Pericardium fibroblast (primary cell): ENCODE measurements at places on chromosomes 16 and 17. TPM values are rescaled to one million over a fixed set of nuclear protein-coding genes. Genes with fewer than 3 reads are reported as not detected.

The CDR2L gene
- total RNA-seq: 20.7 and 23.6 TPM in 2 replicates

The SLC2A4 gene
- 0.23 TPM in 1 of 2 replicates, not detected in the other for total RNA-seq

The CRYBA1 gene
- not detected in 2 replicates for total RNA-seq

The PMP22 gene
- 173 and 337 TPM in 2 replicates for total RNA-seq

The KRTAP4-5 gene
- not detected in 2 replicates for total RNA-seq

The TBC1D26 gene
- total RNA-seq: not detected in 2 replicates

The C1QBP gene
- 148 and 187 TPM in 2 replicates for total RNA-seq

The ITFG1 gene
- 22.3 and 35.5 TPM in 2 replicates for total RNA-seq

The KRTAP1-1 gene
- total RNA-seq: not detected in 2 replicates

The ABCC11 gene
- under 0.01 TPM in 1 of 2 replicates, not detected in the other for total RNA-seq

The TNRC6C gene
- 2.3 and 2.6 TPM in 2 replicates for total RNA-seq

The HOXB2 gene
- 20.5 and 21.0 TPM in 2 replicates for total RNA-seq

The TNFRSF17 gene
- not detected in 2 replicates for total RNA-seq

The FAHD1 gene
- 32.1 and 32.4 TPM in 2 replicates for total RNA-seq

The ZG16 gene
- not detected in 2 replicates for total RNA-seq

The SPIRE2 gene
- total RNA-seq: 3.2 and 3.5 TPM in 2 replicates

The FNDC8 gene
- not detected in 2 replicates for total RNA-seq

The ARHGAP23 gene
- 52.5 and 137 TPM in 2 replicates for total RNA-seq

The CCL4 gene
- not detected in 2 replicates for total RNA-seq

The IRF8 gene
- total RNA-seq: 0.58 TPM in 1 of 2 replicates, not detected in the other

The ABCA10 gene
- 0.51 and 4.2 TPM in 2 replicates for total RNA-seq

The IL17C gene
- not detected in 2 replicates for total RNA-seq

The CA5A gene
- total RNA-seq: not detected in 2 replicates

The WNT9B gene
- not detected in 2 replicates for total RNA-seq

The SYT17 gene
- total RNA-seq: 1.2 and 1.4 TPM in 2 replicates

The UTS2R gene
- 0.26 TPM in 1 of 2 replicates, not detected in the other for total RNA-seq

The IL34 gene
- total RNA-seq: 0.23 and 0.68 TPM in 2 replicates

The MPP3 gene
- total RNA-seq: 4.3 and 6.0 TPM in 2 replicates

The TMEM220 gene
- 1.5 and 5.1 TPM in 2 replicates for total RNA-seq

The VAT1L gene
- total RNA-seq: 1.3 and 2.0 TPM in 2 replicates

The C17orf100 gene
- total RNA-seq: 0.26 and 2.9 TPM in 2 replicates

The EMP2 gene
- total RNA-seq: 14.0 and 27.9 TPM in 2 replicates

The WNT3 gene
- total RNA-seq: 0.51 and 1.2 TPM in 2 replicates

The FOXL1 gene
- total RNA-seq: 1.2 and 2.3 TPM in 2 replicates

The VASN gene
- 214 and 253 TPM in 2 replicates for total RNA-seq

The PAQR4 gene
- 1.8 and 4.0 TPM in 2 replicates for total RNA-seq

The CRHR1 gene
- total RNA-seq: not detected in 2 replicates

The CHTF8 gene
- 45.2 and 62.1 TPM in 2 replicates for total RNA-seq

The HBQ1 gene
- total RNA-seq: not detected in 2 replicates

The DLG4 gene
- total RNA-seq: 8.5 and 13.6 TPM in 2 replicates

The SDR42E1 gene
- under 0.01 TPM in 1 of 2 replicates, not detected in the other for total RNA-seq

The CDRT15 gene
- total RNA-seq: not detected in 2 replicates

The NTN1 gene
- 0.23 and 0.85 TPM in 2 replicates for total RNA-seq

The SLFN12 gene
- 11.5 and 15.2 TPM in 2 replicates for total RNA-seq

The HOXB13 gene
- total RNA-seq: not detected in 2 replicates

The CTRB2 gene
- total RNA-seq: not detected in 2 replicates

The DOC2B gene
- under 0.01 TPM in 1 of 2 replicates, not detected in the other for total RNA-seq

The ITGA2B gene
- total RNA-seq: 0.35 and 0.68 TPM in 2 replicates

The PITPNM3 gene
- total RNA-seq: 2.6 and 4.9 TPM in 2 replicates

The NOD2 gene
- total RNA-seq: not detected in 2 replicates

The DNAH17 gene
- not detected in 2 replicates for total RNA-seq

The GPRC5C gene
- 6.9 and 54.8 TPM in 2 replicates for total RNA-seq

The TBC1D3D gene
- total RNA-seq: 0.09 TPM in 1 of 2 replicates, not detected in the other

The PSMC5 gene
- total RNA-seq: 50.2 and 65.2 TPM in 2 replicates

The CDC42EP4 gene
- 47.5 and 54.7 TPM in 2 replicates for total RNA-seq

The NSF gene
- total RNA-seq: 15.1 and 25.8 TPM in 2 replicates

The TP53TG3F gene
- total RNA-seq: not detected in 2 replicates
